ENCODE measurements at places on chromosomes 1 and 21.

DNA sequence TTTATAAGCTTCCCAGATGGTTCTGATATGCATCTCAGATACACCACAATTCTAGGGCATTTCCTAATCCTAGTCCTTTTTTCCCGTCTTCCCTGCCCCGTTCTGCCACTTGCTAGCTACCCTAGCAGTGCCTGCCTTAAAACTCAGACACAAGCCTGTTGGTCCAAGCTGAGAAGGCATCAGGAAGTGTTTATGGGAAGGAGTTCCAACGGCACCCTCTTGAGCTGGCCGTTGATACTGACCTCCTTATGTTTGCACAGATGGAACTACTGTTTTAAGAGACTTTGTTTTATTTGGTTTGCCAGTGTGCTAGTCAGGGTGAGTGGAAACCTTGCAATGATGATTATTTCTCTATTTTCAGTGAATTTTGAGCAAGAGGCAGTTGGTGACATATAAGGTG, 67.2 kb downstream of the UCK2 start:
- no peak for DNase-seq

DNA sequence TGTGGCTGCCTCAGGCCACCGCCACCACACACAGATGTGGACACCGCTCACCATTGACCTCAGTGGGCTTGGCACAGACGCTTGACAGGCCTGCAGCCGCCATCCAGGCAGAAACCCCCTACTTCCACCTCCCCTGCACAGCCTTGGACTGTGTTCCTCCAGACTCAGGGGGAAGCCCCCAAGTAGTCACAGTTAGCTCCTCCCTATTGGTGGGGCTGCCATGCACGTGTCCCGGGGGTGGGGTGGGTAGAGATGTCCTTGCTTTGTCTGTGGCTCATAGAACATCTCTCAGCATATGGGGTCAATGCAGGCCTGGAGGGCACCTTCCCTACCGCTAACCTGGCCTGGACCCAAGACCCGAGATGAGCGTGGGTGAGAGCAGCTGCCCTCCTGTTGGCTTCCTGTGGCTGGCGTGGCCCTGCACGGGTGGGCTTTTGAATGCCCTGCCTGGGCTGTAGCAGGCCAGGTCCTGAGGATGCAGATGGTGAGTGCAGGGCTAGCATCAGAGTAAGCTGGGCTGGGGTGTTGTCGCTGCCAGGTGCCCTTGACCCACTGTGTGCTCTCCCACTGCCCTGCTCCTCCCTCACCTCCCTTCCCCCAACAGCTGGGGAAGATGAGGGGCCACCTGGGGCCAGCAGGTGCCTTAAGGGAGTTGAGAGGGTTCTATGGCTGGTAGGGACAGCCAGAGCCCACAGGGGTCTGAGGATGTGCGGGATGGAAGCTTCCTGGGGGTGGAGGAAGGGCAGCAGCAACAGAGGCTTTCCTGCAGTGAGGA, 6.2 kb downstream of the CROCC start:
- no peak for DNase-seq

DNA sequence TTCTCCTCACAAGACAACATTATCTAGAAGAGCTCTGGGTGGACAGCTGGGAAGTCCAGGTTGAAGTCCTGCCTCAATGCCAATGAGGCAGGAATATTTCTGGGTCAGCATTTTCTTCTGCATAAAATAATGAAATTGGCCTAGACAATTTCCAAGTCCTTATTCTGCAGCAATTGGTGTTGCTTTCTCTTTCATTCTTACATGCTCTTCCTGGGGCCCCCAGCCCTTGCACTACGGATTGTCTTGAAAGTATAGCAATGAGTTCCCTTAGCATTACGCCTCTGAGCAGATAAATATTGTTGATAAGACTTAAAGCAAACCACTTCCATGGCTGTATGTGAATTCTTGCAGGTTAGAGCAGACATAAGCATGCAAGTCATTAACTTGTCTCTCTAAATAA, 188.5 kb downstream of the TGFBR3 start:
- DNase-seq: no peak

GRCh38 chr1:59025201-59025600, 241.4 kb upstream of the JUN start:
- no peak for DNase-seq

DNA sequence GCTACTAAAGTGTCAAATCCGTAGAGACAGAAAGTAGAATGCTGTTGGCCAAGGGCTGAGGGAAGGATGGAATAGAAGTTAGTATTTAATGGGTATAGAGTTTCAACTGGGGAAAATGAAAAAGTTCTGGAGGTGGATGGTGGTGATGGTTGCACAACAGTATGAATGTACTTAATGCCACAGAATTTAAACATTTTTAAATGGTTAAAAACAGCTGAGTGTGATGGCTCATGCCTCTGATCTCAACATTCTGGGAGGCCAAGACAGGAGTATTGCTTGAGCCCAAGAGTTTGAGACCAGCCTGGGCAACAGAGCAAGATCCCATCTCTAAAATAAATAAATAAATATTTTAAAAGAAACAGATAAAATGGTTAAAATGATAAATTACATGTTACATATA, 44.5 kb downstream of the PIK3R3 start:
- no peak for DNase-seq

GRCh38 chr1:7375329-7375728, 395.8 kb upstream of the VAMP3 start:
- DNase-seq: no peak

DNA sequence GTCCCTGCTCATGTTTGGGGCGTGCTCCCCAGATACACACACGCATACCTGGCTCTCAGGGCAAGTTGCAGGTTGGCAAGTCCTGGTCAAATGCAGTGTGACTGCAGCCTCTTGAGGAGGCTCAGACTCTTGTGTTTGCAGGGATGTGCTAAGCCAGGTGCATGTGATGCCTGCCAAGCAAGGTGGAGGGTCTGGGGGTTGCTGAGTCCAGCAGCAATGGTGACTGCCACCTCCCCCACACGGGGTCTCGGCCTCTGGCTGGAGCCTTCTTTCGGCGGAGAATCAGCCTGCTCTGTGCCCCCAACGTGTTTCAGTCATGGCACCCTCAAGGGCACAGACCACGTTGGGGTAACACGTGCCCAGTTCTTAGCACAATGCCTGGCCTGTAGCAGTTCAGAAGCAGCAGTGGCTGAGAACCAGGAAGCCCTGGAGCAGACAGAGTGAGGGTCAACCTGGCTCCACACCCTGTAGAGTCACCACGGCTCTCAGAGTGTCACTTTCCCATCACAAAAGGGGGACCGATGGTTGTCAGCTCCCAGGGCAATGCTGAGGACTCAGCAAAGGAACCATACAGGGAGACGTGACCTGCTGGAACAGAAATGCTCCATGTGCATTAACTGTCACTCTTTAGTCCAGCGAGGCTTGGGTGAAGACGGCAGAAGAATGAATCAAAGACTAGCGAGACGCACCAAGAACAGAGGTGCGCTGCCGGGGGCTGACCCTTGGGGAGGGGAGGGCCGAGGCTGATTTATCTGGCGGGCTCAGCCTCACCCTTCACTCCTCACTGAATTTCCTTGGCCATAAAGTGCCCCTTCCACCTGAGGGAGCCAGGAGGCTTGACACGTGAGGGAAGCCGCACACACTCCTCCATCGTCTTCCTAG, 109.0 kb downstream of the PGBD5 start:
- DNase-seq: no peak

DNA sequence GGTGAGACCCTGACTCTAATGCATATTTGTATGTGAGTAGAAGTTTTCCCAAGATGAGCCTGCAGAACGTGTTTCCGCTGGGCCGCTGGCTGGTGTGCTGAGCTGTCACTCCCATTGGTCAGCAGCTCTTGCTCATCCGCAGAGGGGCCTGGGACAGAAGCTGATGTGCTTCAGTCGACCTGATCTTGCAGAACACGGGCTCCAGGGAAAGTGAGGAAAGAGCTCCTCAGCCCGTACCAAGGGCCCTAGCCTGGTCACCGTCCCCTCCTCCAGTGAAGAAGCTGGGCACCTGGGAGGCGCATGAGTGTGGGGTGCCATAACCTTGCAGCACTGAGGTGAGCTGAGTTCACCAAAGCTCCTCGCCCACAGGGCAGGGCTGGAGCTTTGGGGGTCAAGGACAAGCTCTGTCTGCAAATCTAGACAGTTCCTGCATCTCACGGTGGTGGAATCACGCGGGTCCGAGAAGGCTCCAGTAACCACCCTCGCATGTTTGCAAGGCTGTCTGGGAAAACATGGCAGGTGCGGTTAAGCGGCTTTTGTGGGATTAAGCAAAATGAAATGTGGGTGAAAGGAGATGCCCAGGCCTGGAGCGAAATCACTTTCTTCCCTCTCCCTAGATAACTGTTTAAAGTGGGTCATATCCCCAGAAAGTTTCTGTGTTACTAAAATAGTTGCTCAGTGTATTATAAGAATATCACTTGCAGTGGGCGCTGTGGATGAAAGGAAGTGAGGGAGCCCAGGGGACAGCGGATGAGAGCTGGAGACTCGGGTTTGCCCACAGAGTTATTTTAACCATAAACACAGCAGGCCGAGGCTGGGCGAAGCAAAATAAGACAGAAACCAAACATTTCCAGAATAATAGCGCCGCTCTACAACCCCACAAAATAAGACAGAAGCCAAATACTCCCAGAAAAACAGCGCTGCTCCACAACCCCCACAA, 33.1 kb upstream of the LRRC3 start:
- peak; percentile 52 for DNase-seq

GRCh38 chr1:156435545-156436140, 64.9 kb downstream of the MEF2D start:
- no peak for DNase-seq

DNA sequence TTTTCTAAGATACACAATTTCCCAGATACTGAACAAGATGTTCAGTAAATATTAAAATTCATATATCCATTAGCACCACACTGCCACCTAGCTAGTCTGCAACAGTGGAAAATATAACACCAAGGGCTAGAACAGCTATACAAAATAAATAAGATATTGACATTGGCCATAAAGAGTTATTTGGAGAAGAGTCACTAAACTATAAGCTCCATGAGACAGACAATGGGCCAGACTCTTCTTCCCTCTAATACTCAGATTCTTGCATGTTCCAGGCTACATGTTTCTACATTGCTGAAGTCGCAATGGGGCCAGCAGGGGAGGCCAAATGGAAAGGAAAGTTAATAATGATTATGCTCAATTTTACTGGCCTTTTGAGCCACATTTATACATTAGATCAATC, 21.5 kb downstream of the SPATA6 start:
- DNase-seq: no peak

DNA sequence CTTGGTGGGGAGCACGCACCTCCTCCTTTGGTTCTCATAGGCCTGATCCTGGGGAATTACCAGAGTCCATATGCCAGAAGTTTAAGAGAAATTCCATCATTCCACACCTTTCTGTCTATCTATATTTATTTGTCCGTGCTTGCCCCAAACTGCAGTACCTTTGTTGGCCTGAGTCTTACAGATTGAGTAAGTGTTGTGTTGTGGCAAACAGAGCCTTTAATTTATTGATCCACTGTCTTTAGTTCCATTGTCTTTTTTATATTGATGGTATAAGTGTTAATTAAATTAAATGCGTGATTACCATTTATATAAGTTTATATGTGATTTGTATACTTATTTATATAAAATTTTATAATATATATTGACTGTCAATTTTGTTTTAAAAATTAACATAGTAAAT, 4.9 kb downstream of the SH3BGR start:
- no peak for DNase-seq

DNA sequence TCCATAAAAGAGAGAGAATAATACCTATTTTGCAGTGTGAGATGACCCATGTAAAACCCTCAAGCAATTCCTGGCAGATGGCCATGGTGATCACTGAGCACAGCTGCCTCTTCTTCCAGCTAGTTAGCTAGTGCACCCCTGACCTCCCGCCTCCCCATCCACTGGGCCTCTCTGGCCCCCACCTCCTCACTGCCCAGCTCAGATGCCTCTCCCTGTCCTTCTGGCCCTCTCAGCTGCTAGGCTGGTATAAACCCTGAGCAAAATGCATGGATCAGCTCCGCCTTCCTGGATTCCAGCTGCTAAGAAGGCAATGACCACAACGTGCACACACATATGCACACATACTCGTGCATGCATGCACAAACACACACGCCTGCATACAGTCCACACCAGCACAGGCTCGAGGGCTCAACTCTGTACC, 117.2 kb downstream of the DMRTB1 start:
- DNase-seq: peak; percentile 38

DNA sequence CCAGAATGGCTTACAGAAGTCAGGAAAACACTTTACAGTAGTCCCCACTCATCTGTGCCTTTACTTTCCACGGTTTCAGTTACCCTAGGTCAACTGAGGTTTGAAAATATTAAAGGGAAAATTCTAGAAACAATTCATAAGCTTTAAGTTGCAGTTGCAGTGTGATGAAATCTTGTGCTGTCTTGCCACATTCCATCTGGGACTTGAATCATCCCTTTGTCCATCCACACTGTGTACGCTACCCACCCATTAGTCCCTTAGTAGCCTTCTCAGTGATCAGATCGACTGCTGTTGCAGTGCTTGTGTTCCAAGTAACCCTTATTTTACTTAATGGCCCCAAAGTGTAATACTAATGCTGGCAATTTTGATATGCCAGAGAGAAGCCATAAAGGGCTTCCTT, 30.5 kb downstream of the ZCCHC17 start:
- no peak for DNase-seq

DNA sequence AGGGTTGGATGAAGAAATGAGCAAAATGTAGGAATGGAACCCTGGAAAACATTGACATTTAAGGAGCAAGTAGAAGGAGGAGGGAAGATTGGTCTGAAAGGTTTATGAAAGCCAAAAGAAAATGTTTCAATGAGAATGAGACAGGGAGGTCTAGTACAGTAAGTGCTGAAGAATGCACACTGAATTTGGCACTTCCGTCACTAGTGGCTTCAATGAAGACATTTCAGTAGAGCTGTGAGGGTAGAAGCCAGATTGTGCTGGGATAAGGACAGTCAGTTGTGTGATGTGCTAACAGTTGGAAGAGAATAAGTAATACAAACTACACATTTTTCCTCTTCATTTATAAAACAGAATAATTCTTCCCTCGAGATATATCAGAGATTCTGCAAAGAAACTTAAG, 17.1 kb downstream of the THEM4 start:
- DNase-seq: no peak

GRCh38 chr1:222521299-222522104, 26.4 kb downstream of the HHIPL2 start:
- no peak for DNase-seq

- peak; percentile 33 for DNase-seq
Measured at GRCh38 chr1:5725406-5725805, 266.8 kb downstream of the NPHP4 start.

DNA sequence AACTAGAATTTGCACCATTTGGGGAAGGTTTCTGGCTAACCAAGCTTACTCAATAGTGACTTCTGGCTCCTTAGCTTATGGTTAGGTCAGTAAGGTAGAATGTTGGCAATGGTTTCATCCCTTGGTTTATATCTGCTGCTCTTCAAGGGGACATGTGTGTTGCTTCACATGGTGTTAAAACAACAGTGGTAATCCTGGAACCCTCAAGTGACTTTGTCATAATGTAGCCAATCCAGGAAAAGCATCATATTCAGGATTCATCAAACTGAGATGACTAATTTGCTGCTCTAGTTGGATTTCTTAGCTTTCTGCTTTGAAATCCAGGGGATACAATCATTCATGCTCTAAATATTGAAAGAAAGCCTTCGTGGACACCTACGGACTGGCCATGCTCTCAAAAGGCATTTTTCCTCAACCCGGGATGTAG, 108.7 kb downstream of the RGL1 start:
- no peak for DNase-seq

GRCh38 chr1:241639623-241640148, 483 bp downstream of the CHML start:
- peak; percentile 78 for DNase-seq

- DNase-seq: no peak
Measured at GRCh38 chr1:223455470-223455869, 62.3 kb downstream of the CCDC185 start.

GRCh38 chr1:101165954-101166353, 70.9 kb upstream of the S1PR1 start:
- no peak for DNase-seq
